ENCODE measurements at places on chromosomes 5 and 9.

DNA sequence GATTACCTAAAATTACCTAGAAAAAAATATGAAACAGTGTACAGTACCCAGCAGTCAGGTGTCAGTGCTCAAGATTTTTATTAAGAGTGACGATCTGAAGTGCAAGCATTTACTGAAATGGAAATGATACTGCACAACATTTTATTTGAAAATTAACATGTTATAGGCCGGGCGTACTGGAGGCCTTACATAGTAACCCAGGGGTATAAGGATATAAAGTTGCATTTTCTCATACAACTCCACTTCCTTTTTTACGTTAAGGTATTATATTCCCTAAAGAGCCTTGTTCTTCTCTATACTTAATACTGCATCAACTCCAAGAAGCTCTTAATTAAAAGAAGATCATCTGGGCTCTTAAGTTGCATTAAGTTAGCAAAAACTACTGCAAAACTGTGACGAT is 3.3 kb downstream of the MAT2B start:
- peak overlapping the region; percentile 69 for H3K4me3 ChIP-seq
- peaks cover 11% of the 10 kb centered on the region for H3K36me3 ChIP-seq
- no peaks in the 10 kb centered on the region for H3K27me3 ChIP-seq
- peak overlapping the region; percentile 70 for H3K27ac ChIP-seq
- DNase-seq = no peak

DNA sequence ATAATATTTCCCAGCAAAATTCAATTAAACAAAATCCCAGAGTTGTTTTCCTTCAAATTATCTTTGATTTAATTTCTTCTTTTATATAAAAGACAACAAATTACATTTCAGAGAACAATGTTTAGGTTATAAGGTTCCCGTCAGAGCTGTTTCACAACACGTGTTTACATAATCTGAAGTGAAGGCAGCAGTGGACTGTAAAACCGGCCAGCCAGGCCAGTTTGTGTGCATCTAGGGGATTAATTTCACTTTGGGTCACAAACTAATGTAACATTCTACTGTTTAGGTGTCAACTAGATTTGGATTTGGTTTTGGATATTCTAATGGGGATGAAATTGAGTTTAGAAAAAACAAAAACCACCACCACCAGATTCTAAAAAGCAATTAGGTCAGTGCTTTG is 86.5 kb upstream of the PLPP1 start:
- no peaks in the 10 kb centered on the region for H3K27me3 ChIP-seq
- H3K36me3 ChIP-seq = no peaks in the 10 kb centered on the region
- no peak overlapping the region for H3K27ac ChIP-seq
- no peak for DNase-seq
- H3K4me3 ChIP-seq = no peak overlapping the region
- H3K4me1 ChIP-seq = no peaks in the 10 kb centered on the region

DNA sequence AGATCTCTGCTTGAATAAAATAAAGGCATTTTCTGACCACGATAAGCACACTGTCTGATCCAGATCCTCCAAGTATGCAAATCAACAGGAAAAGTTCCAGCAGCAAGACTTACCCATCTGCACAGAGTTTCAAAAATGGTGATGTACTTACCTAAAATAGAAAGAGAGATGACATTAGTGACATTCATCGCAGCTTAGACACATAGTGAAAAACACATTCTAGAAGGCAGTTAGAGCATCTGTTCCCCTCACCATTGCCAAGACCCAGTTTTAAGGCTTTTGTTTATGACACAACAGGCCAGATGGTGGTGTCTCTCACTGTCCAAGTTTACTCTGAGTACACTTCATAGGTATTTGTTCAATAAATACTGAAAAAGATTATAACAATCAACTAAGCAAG is 207.7 kb downstream of the PDE4D start:
- H3K4me3 ChIP-seq = no peak overlapping the region
- peaks cover 6% of the 10 kb centered on the region for H3K4me1 ChIP-seq
- peak; percentile 23 for DNase-seq
- no peaks in the 10 kb centered on the region for H3K27me3 ChIP-seq

DNA sequence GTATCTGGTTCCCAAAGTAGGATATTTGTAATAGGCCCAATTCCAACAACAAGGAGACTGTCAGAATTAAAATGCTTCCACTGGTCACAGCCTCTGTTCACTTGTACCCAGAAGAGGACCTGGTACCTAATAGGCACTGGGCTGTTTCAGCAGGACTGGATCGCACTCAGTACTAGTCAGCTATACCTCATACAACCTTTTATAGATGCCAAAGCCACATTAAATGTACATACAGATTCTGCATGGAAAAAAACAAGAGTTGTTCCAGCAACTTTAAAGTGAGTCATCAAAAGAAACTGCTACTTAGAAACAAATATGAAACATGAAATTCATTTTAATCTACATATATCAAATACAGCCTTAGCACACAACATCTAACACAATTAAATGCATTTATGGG is 87.5 kb downstream of the GPR21 start:
- peak; percentile 21 for DNase-seq
- no peaks in the 10 kb centered on the region for H3K27me3 ChIP-seq
- H3K4me1 ChIP-seq = no peaks in the 10 kb centered on the region
- no peak overlapping the region for H3K4me3 ChIP-seq
- H3K27ac ChIP-seq = no peak overlapping the region

DNA sequence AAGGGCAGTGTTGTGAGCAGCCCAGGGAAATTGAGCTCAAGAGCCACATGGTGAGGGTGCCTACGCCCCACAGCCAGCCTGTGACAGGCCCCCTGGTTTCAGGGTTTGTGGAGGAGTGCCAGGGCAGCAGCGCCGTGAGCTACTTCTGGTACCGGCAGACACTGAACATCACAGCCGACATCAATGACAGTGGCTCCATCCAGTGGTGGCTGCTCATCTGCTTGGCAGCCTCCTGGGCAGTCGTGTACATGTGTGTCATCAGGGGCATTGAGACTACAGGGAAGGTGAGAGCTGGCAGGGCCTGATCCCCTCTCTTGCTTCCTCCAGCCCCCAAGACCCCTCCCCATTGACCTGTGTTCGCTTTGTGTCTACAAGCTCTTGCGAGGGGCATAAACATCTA is 10.2 kb downstream of the SLC6A18 start:
- H3K4me3 ChIP-seq = no peak overlapping the region
- H3K36me3 ChIP-seq = no peaks in the 10 kb centered on the region
- no peak for DNase-seq
- no peak overlapping the region for H3K27ac ChIP-seq

- no peaks in the 10 kb centered on the region for H3K36me3 ChIP-seq
- 0 out of 2 replicates have a peak, but pooled peaks cover 11% of the 10 kb centered on the region for H3K27me3 ChIP-seq
- H3K4me1 ChIP-seq = no peaks in the 10 kb centered on the region
These were observed 25.8 kb upstream of the CAMK4 start for GRCh38 chr5:111198281-111198966.

GRCh38 chr5:61055434-61056006 is 106.7 kb downstream of the SMIM15 start:
- H3K36me3 ChIP-seq = no peaks in the 10 kb centered on the region
- H3K4me3 ChIP-seq = no peak overlapping the region
- H3K27ac ChIP-seq = no peak overlapping the region
- no peaks in the 10 kb centered on the region for H3K27me3 ChIP-seq

GRCh38 chr5:160310552-160311295 is 1.6 kb downstream of the CCNJL start:
- no peak for DNase-seq
- H3K27ac ChIP-seq = no peak overlapping the region
- no peaks in the 10 kb centered on the region for H3K36me3 ChIP-seq

GRCh38 chr5:173435447-173435846 is 107.2 kb upstream of the STC2 start:
- H3K4me1 ChIP-seq = no peaks in the 10 kb centered on the region
- H3K4me3 ChIP-seq = peak overlapping the region; percentile 35
- no peaks in the 10 kb centered on the region for H3K27me3 ChIP-seq

GRCh38 chr5:57595523-57595991 is 112.9 kb upstream of the ACTBL2 start:
- no peaks in the 10 kb centered on the region for H3K27me3 ChIP-seq
- no peaks in the 10 kb centered on the region for H3K4me1 ChIP-seq
- no peaks in the 10 kb centered on the region for H3K36me3 ChIP-seq
- H3K27ac ChIP-seq = no peak overlapping the region

- no peak for DNase-seq
- no peak overlapping the region for H3K27ac ChIP-seq
- H3K4me3 ChIP-seq = no peak overlapping the region
- H3K4me1 ChIP-seq = no peaks in the 10 kb centered on the region
- peaks cover 14% of the 10 kb centered on the region for H3K36me3 ChIP-seq
These were observed 18.8 kb downstream of the SRD5A1 start for GRCh38 chr5:6652025-6652424.

DNA sequence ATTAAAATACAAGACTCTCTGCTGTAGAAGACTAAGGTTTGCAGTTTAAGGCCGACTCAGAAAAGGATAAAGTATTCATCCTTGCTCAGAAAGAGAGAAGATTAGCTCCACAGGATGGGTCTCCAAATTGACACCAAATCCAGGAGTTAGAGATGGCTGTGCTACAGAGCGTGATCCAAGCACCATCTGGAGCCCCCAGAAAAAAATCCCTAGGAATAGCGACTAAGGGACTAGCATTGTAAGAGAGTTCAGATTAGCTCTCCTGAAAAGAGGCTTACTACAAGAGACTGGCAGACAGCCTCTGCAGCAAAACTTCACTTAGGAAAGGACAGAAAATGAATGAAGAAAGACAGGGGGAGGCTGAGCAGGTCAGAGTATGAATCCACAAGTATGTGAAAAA is 3.7 kb downstream of the SIL1 start:
- H3K4me1 ChIP-seq = peaks cover 21% of the 10 kb centered on the region
- no peaks in the 10 kb centered on the region for H3K27me3 ChIP-seq
- no peak overlapping the region for H3K27ac ChIP-seq
